Right renal cortex interstitium (tissue), 3 donors: ENCODE measurements at places on chromosomes 4 and X. TPM values are rescaled to one million over a fixed set of nuclear protein-coding genes. Genes with fewer than 3 reads are reported as not detected.

PRR32 gene
- polyA plus RNA-seq = not detected

PDGFRA gene
- 184 TPM for polyA plus RNA-seq

DNA sequence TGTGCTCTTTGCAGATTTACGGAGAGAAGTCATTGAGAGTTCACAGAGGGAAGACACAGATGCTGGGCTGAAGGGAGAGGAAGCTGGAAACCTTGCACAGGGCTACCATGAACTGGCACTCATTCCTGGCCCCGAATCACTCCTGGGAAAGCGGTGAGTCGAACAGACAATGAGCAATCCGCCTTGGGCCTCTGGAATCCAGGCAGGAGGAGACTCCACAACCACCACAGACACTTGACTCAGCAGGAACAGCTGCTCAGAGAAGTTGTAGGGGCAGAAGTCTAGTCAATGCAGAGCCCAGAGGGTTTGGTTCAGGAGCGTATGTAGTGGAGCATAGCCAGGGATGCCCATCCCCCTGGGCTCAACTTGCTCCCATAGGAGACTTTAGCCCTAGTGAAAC, 62.8 kb upstream of the GRIA3 start:
- DNase-seq = no peak

- no peak for DNase-seq
Measured at GRCh38 chrX:43002526-43003203, 224.7 kb upstream of the PPP1R2C start.

DNA sequence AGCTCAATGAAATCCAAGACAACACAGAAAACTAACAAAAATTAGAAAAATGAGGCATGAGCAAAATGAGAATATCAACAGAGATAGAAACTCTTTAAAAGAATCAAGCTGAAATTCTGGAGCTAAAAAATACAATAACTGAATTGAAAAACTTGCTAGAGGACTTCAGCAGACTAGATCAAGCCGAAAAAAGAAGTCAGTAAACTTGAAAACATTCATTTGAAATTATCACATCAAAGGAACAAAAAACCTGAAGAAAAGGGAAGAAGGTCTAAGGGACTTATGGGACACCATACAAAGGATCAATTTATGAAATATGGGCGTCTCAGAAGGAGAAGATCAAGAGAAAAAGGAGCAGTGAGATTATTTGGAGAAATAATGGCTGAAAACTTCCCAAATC, 131.3 kb downstream of the PTCHD1 start:
- no peak for DNase-seq
